ENCODE measurements at places on chromosomes 1 and 21. TPM values are rescaled to one million over a fixed set of nuclear protein-coding genes. Genes with fewer than 3 reads are reported as not detected.
A peak's percentile ranks its signal among the peaks of the same experiment; 100 is the strongest.

DNA sequence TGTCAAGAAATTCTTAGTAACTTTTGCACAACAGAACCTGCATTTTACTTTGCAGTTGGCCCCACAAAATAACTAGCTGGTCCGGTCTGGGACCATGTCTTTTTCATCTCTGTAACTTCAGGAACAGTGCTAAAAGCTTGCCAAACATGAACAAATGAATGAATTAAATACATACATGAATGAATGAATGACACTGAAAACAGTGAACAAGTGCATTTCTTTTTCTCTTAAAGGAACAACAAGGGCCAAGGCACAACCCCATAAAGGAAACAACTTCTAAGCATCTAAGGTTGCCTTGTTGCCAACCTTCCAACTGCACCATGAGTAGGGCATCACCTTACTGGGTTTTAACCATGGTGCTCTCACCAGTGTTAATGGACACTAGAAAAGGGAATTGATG lies 534.4 kb upstream of the PKN2 start:
- DNase-seq: no peak

- DNase-seq: no peak
Measured at GRCh38 chr1:25867210-25867991, 8.1 kb downstream of the PAQR7 start.

GRCh38 chr1:3581296-3582036 lies 29.8 kb downstream of the MEGF6 start:
- no peak for DNase-seq

- DNase-seq: no peak
Measured at GRCh38 chr21:34844924-34845238, 176.1 kb downstream of the CLIC6 start.

GRCh38 chr1:221241157-221241556 lies 361.9 kb downstream of the HLX start:
- no peak for DNase-seq

- DNase-seq: no peak
Measured at GRCh38 chr1:196774175-196774574, 465 bp upstream of the CFHR3 start.

GRCh38 chr1:43134068-43134467 lies 38.0 kb downstream of the EBNA1BP2 start:
- DNase-seq: no peak

DNA sequence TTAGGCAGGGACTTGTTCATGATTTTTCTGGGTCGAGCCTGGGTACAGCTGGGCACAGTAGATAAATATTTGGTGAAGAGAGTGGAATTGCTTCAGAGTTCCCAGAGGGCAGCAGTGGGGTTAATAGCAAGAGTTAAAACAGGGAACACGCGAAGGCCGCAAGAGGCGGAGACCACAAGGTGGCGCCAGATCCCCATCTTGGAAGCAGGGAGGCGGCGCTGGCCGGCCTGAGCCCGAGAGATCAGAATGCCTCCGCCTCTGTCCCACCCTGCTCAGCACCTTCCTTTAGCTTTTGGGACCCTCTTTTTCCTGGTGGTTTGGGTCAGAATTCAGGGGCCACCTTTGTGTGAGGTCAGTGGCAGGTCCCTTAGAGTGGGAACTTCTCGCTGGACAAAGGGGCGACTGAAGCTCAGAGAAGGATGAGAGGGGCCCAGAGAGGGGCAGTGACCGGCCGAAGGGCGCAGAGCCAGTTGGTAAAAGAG lies 6.5 kb upstream of the PADI2 start:
- DNase-seq: peak; percentile 92

GRCh38 chr1:68819190-68819829 lies 322.4 kb upstream of the DEPDC1 start:
- DNase-seq: no peak

GRCh38 chr1:194280463-194280862 lies 1094.0 kb upstream of the B3GALT2 start:
- DNase-seq: no peak

GRCh38 chr1:91730801-91731732 lies 154.9 kb downstream of the TGFBR3 start:
- peak; percentile 33 for DNase-seq

DNA sequence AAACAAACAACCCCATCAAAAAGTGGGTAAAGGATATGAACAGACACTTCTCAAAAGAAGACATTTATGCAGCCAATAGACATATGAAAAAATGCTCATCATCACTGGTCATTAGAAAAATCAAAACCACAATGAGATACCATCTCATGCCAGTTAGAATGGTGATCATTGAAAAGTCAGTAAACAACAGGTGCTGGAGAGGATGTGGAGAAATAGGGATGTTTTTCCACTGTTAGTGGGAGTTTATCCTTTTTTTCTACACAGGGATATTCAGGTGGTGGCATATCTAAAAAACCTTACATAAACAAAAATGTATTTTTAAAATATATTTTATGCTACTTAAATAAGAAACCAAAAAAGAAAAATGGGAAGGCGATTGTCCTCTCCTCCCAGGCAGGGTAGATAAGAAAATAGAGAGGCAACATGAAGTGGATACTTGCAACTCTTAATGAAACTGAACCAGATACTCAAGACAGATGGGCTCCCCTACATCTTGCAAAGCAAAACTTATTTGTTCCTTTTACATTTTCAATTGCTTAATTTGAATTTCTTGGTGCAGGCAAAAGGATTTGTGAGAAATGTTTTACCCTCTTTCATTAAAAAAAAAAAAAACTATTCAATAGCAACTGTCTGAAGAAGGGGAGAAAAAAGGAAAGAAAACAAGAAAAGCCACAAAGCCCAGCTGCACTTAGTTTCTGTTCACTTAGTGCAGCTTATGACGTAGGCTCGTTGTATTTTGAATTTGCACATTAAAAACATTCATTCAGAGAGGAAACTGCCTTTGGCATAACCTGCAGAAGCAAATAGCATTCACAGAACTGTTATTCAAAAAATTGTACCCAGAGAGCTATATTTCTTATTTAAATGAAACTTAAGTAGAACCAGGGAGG lies 36.9 kb upstream of the RGS1 start:
- DNase-seq: no peak

- no peak for DNase-seq
Measured at GRCh38 chr1:153610334-153610733, 2.6 kb downstream of the S100A16 start.

DNA sequence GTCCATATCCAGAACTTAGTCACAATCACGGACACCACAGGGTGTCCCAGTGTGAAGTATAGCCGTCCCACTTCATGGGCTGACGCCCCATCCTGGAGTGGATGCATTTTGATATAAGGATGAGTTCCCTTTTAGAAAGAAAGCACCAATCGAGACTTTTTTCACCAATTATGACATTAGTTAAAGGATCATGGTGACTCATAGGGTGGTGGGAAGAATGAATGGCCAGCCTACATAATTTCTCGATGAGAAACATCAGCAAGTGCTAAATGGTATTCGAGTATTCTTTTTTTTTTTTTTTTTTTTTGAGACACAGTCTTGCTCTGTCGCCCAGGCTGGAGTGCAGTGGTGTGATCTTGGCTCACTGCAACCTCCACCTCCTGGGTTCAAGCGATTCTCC lies 38.5 kb upstream of the USP1 start:
- DNase-seq: no peak

DNA sequence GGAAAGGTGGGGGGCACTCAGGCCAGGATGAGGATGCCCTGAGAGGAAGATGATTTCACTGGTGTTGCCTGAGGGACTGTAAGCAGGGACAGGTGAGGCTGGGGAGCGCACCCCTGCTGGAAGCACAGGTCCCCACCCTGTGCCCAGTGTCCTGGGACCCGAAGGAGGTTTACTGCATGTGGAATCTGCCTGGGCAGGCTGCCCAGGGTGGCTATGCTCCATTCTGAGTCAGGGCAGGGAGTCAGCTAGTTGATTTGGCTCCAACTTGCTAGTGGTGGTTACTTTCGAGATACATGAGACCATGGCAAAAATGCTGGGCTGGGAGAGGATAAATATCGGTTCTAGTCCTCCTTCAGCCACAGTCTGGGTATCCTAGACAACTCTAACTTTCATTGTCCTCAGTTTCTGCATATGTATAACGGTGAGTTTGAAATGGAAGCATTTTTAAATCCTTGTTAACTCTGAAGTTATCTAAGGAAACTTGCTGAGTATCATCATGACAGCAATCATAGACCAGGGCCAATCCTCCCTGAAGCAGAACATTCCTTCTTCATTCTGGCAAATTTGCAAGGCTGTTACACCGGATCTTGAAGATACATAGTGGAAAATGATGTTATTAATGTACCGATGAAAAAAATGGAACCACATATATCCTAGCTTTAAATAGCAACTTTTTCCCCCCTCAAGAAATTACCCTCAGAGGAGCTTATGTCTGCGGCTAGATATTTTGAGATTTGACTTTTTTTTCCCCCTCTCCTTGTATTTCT lies 7.7 kb downstream of the TLR5 start:
- peak; percentile 23 for DNase-seq

DNA sequence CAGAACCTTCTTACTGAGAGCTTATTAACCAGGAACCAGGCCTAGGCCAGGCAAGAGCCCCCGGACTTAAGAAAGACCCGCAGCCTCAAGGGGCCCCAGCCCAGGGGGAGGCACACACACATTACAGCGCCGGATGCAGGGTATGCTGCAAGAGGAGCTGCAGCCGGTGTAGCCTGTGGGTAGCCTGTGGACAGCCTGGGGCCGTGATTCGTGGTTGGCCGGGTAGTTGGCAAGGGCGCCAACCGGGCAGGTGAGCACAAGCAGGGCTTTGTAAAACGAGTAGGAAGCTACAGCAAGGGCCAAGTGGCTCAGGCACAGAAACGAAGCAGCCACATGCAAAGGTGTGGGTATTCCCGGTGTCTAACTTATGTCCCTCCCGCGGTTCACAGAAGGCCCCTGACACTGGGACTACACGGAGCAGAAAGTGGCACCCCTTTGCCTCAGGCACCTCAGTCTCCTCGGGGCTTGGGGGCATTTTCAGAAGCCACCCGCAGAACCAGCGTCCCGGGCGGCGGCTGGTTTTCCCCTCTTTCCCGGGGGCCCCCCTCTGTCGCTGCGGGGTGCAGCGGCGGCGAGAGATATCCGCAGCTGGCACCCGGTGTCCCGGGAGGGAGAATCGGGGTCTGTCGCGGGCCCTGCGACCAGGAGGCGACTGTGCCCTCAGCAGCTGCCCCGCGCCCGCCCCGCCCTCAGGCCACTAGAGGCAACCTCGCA lies 40.8 kb downstream of the KIAA1614 start:
- peak; percentile 24 for DNase-seq

DNA sequence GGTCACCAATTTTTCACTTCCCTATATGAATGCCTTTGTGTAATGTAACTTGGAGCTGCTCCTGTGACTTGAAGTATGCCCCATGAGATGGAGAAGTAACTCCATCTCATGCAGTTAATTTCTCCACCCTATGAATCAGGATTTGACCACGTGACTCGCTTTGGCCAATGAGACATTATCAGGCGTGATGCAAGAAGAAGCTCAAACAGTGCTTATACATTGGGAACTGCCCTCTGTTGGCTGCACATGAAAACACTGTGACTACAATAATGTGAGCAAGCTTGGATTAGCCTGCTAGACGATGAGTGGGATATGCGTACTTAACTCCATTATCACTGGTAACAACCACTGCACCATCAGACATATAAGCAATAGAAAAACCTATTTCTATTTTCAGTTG lies 684.4 kb downstream of the PLA2G4A start:
- no peak for DNase-seq

DNA sequence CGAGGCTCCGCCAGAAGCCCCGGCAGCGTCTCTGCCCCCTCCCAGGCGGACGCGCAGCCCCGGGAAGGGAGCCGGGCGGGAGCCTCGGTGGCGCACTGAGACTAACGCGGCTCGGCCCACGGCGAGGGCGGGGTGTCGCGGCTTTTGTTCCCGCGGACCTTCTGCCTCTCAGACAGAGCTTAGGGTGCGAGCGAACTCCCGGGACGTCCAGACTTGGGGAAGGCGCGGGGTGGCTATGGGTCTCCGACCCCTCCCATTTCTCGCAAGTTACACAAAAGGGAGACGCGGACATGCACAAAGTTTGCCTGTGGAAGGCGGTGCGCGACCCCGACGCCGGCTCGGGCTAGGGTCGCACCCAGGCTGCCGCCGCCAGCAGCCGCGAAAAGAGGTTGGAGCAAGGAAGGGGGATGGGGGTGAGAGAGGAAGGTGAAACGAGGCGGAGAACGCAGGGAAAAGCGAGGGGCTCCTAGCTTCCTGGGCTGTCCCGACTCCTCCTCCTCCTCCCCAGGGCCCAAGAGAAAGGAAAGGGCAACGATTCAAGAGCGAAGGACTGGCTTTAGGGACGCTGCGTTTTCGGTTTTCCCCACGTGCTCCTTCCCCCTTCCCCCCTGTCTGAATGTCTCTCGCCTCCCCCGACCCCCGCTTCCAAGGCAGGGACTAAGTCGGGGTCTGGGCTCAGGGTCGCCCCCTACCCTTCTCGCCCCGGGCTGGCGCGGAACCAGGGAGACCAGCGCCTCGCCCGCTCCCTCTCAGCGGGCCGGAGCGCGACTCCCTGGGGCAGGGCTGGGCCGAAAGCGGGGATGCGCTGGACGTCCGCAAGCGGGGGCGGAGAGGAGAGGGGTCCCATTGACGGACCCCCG lies 729 bp downstream of the APP start:
- DNase-seq: peak; percentile 64

GRCh38 chr1:226491093-226491850 lies 57.3 kb upstream of the STUM start:
- no peak for DNase-seq

DNA sequence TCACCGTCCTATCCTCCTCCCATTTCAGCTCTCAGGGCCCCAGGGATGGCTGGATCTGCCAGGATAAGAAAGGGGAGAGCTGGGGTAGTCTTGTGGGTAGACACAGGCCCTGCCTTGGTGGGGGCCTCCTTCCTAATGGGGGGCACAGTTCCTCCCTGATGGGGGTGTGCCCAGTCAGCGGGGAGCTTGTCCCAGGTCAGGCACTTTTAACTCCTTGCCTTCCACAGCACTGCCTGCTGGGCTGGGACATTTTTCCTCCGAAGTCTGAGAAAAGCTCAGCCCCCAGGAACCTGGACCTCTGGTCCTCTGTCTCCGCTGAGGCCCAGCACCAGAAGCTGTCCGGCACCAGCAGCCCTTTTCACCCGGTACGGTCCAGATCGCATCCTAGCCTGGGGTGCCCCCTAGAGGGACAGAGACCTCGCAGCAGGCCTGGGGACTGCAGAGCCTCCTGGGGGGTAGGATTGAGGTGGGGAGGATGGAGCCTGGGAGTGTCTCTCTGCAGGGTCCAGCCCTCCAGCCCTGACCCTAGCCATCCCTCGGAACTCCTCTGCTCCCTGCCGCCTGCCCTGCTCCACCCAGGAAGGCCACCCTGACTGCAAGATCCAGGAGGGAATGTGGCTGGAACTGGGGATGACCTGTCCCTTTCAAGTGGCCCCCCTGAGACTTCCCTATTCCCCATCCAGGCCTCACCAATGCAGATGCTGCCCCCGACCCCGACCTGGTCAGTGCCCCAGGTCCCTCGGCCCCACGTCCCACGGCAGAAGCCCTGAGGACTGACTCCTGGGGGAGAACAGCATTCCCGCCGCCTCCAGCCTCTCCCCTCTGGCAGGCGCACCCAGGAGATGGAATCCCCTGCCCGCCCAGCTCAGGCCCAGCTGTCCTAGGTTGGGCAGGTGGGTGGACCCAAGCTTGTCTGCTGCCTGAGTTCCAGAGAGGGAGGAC lies 12.0 kb downstream of the MIIP start:
- DNase-seq: peak; percentile 26

The C4BPA gene
- total RNA-seq: 2.2 TPM

The C4BPB gene
- 16.8 TPM for total RNA-seq

The ZSCAN20 gene
- 5.5 TPM for total RNA-seq

The LYPD8 gene
- 21.9 TPM for total RNA-seq

The PMF1 gene
- 67.3 TPM for total RNA-seq

The FCGR3A gene
- 6.4 TPM for total RNA-seq

The ATP6V1G3 gene
- not detected for total RNA-seq

Measured in transverse colon (tissue), 4 donors.